Jurkat, Clone E6-1 (cell line): ENCODE measurements at places on chromosomes 6 and 20.

DNA sequence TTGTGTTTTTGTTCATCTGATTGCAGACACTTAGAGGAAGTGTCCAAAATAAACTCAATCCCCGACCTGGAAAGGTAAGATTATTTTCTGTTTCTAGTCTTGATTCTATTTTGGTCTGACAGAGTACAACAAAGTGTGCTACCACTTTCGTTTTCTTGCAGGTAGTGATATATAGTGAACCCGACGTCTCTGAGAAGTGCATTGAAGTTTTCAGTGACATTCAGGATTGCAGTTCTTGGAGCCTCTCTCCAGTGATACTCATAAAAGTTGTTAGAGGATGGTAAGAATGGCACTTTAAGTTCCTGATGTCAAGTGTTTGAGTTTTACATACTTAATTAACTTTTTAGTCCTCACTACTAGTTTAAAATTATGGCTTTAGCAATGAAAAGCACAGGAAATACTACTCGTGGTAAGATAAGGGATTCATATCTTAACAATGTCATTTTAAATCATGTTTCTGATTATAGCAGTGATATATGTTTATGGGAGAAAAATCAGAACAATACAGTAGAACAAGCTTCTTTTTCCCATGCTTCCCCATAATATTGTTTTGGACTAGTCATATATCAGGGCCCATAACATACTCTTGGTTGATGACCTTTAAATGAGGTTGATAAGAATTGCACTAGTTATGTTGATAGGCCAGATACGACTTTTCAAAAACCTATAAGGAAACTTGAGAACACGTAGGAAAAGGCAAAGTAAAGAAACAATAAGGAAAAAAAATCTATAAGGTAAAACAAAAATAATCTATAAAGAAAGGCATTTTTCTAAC, 104.0 kb downstream of the RTN4IP1 start:
- peak; percentile 54 for DNase-seq

DNA sequence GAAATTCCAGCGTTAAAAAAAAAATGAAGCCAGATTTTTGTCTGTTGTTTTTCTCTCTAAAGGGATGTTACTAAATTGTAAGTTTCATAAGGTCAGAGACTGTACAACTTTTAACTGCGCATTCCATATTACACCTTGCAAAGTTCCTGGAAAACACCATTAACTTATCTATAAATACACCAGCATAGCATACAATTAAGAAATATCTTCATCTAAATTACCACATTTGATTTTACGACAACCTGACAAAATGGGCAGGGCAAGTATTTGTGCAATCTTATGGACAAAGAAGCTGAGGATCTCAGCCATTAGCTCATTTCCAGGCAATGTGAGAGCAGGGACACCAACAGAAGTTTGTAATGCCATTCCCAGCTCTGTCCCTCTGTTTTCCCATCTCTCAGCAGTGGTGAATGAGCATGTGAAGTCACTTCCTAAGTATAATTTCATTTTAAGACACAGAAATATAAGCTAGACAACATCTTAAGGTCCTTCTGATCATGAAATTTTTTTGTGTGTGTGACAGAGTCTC, 12.9 kb upstream of the GCM1 start:
- DNase-seq, result no peak

DNA sequence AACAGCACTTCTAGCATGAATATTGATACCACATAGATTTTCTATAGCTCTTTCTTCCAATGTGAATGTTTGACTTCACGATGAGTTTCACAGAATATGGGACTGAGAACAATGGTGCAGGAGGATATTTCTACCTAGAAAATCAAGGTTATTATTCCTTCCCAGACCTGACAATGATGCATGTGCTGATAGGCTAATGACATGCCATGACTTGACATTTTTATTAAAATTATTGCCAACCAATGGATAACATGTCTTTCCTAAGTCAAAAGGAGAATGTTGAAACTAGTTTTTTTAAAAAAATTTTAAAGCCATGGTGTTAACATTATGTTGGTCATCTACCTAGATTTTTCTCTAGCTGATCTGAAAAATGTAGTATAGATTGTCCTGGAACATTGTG, 923 bp downstream of the IL17A start:
- no peak for DNase-seq

GRCh38 chr20:58142843-58143185, 85.6 kb downstream of the ANKRD60 start:
- no peak for DNase-seq

GRCh38 chr6:24357336-24358218, at the start of gene DCDC2:
TSS of gene DCDC2 (minus strand) at chr6:24358059. CDS start at chr6:24357750, 309 bp downstream.
- DNase-seq, result no peak
